ENCODE measurements at places on chromosomes 1 and 21.

DNA sequence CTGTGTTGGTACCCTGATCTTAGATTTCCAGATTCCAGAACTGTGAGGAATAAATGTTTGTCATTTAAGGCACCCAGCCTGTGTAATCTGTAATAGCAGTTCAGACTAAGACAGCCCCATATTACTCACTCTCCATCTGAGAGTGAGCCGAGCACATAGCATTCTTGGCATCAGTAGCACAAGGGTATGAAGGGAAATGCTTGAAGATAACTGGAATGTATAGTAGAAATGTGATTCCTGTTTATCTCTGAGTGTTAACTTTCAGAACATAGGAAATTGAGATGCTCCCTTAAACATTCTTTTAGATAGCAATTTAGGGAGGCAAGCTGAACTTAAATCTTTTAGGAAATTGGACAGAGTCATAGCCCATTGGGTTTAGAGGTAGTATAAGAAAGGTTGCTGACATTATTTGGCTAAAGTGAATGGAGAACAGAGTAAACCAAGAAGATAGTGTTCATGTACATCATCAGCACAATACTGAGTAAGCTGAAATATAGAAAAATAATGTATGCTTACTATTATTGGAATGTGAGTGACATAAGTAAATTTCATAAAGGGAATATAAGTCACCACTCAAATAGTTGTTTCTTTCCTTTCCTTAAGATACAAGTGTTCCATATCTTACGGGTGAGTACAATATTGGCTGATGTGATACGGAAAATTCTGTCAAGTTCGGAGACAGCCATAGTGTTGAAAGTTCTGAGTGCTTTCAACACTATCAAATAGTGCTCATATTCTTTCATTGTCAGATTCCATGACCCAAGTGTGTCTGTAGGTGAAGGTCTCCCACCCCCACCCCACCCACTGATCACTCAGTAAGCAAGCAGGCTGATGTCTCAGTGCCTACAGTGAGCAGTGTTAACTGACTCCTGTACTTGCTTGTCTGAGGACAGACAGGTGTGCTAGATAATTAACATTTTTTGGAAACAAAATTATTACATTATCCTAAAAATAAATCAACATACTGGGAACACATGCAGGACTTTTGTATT is 73.7 kb downstream of the LRRC8D start:
- DNase-seq, result no peak

- no peak for DNase-seq
These were observed 940 bp downstream of the NES start for GRCh38 chr1:156676114-156676819.

DNA sequence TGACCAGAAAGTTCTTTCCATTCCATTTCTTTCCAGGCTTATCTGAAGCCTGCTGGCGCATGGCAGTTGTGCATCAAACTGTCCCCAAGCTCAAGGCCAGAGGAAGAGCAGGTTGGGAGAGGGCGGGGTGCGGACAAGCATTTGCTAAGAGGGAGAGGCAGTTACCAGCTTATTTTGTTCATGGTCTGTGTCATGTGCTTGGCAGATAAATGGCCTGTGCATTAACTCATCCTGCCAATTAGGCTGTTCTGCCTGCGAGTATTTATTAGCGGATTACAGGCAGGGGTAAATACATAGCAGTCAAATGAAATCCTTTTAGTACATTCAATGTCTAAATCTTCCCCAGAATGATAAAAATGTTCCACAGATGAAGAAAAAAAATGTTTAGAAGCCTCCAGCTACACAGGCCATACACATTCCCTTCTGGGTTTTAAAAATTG is 48.9 kb upstream of the B3GALNT2 start:
- DNase-seq, result no peak

DNA sequence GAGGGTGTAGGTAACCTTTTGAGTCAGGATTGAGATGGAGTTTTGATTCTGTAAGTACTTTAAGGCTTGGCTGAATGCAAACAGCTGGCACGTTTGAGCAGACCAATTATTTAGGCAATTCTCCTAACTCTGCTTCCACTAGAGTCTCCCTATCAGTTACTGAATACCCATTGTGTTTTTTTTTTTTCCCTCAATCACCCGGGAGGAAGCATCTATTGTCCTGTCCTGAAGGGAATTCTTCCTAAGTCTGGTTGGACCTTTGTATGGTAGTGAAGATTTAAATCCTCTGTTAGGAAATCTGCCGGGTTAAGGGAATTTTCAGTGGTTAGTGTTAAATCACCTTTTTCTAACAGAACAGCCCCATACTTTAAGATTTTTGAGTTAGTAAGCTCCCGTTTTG is 571.2 kb upstream of the USP24 start:
- DNase-seq, result no peak

DNA sequence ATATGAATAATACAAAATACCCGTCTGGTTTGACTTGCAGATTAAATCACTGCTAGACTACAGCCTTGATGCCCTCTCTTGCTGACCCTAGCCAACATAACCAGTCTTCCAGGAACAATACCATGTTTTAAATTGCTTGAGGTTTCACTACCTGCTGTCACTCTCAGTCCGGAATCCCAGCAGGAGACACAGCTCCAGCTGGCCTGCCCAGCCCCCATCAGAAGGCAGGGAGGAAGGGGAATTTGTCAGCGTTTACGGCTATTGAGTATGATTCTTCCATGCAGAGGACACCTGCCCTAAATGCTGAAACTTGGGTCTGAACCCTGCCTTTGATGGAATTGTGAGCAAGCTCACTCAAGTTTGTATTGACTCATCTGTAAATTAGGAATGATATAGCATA is 33.0 kb downstream of the ZNF496 start:
- no peak for DNase-seq

DNA sequence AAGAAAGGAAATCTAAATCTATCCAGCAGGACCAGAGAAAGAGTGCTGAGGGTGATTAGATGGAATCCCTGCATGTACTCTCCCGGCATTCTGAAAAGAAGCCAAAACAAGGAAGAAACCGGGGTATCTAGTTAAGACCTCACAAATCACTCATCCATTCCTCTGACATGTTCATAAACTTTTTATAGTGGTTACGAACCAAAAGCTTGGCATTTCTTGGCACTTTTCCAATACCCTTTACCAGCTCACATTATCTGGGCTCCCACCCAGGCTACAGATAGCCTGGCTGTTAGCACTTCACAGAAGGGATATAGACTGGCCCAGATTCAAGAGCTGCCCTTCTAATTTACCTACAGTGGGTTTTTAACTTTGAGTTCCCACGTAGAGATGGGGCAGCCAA is 1.8 kb upstream of the C1orf74 start:
- DNase-seq, result no peak

GRCh38 chr1:118201524-118201923 is 16.5 kb upstream of the SPAG17 start:
- DNase-seq, result no peak

GRCh38 chr1:219041818-219042217 is 131.9 kb upstream of the LYPLAL1 start:
- DNase-seq, result no peak

DNA sequence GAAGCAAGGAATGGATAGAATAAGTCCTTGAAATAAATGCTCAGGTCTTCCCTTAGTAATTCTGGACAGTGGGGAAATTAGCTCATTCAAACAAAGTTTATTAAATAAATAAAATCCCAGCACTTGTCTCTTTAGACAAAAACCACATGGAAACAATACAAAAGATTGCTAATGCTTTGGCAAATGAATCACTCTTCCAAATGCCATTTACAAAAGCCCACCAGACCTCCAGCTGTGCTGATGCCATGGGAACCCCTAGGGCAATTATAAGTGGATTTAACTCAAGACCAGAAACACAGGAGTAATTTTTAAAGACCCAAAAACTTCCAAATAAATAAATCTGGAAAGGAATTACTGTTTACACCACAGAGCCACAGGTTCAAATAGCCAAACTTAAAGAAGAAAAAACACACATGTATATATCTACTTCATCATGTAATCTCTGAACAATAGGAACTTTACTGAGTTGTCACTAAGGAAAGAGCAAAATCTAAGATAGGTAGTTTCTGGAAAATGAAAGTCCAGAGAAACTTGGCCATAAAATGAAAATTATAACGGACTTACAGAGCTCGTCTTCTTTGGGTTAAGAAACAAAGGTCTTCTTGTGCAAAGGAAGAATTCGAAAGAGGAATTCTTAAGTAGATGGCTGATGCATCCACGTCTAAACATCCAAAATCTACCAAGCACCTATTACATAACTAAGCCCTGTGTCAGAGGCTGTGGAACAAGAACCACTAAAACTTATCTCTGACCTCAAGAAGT is 399.4 kb downstream of the SMYD3 start:
- DNase-seq, result no peak

DNA sequence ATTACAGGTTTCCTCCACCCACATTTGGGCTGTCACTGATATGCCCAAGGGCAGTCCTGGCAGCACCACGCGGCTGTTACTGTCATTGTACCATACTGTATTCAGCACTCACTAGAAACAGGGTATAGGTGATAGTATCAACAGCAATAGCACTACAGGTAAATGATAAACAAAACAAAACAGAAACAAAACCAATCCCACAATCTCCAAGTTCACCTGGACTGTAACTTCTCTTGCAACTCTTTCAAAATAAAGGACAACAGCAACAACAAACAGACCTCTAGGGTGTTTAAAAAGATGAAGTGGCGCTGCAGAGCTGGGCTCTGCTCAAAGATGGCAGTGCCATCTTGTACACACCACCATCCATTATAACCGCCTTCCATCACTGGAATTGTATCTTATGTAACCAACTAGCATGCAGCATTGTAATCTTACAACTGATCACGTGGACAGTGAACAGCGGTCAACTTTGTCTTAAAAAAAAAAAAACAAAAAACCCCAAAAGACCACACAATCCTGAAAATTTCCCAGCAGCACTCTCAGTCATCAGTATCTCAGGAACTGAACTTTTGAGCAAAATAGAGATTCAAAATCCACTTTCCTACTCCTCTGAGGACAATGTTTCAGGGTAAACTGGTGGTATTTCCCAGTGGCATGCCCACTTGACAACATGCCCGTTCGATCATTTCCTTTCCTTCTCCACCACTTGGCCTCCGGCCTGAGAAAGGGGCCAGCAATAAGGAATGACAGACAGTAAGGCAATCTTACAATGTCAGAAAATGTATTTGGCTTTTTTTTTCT is 3.8 kb downstream of the IRF2BP2 start:
- DNase-seq, result peak; percentile 62

DNA sequence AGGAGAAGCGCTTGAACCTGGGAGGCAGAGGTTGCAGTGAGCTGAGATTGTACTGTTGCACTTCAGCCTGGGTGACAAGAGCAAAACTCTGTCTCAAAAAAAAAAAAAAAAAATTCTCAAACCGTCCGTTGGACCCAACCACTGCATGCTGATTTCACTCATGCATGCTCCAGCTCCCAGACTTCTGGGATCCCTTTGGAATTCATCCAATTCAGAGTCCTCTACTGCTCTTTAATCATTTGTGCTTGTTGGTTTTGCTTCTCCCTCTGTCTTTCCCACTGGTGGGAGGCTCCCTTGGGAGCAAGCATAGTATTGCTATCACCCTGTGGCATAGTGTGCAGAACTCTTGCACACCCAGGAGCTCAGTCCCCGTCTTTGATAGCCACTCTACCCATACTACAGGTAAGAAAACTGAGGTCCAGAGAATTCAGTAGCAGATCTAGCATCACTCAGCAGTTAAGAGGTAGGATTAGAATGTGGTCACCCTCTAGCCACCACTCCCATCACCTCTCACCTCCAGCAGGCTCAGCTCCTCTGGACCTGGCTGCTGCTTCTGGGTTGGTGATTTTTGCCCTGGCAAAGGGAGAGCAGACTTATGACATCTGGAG is 3.1 kb upstream of the LMNA start:
- DNase-seq, result no peak

DNA sequence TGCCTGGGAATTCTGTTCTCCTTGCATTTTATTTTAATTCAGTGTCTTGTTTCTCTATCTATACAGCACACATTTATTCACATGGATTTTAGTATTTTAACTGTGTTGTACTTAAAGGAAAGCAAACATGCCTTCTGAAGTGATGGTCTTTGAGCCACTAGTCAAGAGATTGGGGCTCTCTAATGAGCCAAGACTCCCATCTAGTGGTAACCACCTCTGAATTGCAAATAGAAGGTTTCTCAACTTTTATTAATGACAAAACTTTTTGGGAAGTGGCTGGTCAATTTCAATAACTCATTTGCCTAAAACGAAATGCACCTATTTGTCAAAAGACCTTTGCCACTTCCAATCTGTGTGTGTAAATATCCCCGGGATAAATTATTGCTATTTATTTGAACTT is 199.6 kb downstream of the LTN1 start:
- no peak for DNase-seq

- DNase-seq, result no peak
These were observed 119.7 kb downstream of the LYPLAL1 start for GRCh38 chr1:219293410-219293809.

DNA sequence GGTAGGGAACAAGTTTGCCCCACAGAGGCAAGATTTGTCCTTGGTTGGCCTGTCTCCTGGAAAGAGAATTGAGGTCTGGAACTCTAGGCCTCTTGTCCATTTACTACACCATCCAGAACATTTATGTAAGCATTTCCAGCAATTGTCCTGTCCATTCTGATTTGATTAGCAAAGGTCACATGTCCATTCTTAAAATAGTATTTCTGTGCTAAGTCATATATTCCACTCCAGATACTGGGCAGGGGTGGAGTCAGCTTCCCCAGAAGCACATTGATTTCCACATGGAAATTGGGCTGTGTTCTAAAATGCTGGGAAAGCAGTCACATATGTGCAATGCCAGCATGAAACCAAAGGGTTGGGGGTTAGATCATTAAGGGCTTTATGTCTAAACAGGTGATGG is 21.5 kb upstream of the FMN2 start:
- no peak for DNase-seq

GRCh38 chr1:100461222-100461621 is 76.7 kb upstream of the GPR88 start:
- DNase-seq, result peak; percentile 46

DNA sequence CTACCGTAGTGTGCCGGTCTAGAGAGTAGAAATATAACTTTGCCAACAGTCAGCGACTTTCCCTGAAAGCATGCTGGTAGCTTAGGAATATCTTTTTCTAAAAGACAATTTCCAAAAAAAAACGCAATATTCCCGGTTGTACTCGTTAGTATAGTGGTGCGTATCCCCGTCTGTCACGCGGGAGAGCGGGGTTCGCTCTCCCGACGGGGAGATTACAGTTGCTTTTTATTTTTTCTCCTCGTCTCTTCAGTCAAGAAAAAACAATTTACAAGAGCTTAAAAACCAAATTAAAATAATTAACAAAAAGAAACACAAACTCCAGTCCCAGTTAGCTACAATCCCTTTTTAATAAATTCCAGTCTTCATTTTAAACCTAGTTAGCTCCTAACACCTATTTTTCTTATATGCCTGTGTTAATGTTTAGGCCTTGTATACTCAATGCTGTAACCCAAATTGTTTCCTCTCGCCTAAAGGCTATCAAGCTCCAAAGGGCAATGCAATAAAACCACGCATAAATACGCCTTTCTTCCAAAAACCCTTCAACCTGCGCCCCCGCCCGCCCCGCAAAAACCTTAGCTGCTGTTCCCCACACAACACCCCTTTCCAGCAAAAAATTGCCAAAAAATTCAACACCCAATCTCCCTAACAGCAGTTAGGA is 7.8 kb downstream of the HSPA6 start:
- no peak for DNase-seq

- DNase-seq, result no peak
These were observed 195.1 kb upstream of the FMN2 start for GRCh38 chr1:239896569-239896968.

- DNase-seq, result no peak
These were observed 496.9 kb downstream of the NEGR1 start for GRCh38 chr1:71785450-71785849.
